ENCODE measurements at places on chromosomes 7 and 10.

DNA sequence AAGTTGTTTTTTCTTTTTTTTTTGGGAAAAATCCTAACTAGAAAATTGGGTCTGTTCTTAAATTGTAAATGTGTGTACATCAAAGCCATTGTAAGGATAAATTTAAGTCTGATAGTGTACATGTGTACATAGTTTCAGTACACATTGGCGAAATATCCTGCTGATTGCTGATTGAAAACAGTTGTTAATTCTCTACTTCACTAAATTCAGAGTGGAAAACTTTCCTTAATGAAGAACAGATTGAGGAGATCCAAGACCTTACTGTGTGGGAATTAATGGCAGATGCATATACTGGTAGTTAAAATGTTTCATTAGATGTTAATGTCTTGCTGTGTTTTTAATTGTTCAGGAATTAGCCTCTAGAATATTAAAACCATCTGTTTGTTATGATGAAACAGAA is 506.0 kb downstream of the AUTS2 start:
- DNase-seq: no peak

GRCh38 chr10:116715839-116716377 is 26.5 kb downstream of the HSPA12A start:
- DNase-seq: no peak

DNA sequence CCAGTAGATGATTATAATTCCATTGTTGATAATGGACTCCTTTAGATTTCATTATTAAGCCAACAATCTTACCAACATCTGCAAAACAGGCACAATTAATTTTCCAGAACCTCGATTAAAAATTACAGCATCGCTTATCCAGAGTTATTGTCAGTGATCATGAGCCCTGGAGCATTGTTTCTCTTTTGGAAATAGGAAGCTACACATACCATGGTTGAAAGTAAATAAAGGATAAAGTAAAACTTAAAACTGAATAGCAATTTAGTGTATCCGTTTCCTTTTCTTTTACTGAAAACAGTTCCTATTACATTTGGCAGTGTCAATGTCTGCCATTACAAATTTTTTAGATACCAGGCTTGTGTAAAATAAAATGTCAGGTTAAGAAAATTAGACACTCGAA is 9.9 kb upstream of the HOXA2 start:
- DNase-seq: no peak

DNA sequence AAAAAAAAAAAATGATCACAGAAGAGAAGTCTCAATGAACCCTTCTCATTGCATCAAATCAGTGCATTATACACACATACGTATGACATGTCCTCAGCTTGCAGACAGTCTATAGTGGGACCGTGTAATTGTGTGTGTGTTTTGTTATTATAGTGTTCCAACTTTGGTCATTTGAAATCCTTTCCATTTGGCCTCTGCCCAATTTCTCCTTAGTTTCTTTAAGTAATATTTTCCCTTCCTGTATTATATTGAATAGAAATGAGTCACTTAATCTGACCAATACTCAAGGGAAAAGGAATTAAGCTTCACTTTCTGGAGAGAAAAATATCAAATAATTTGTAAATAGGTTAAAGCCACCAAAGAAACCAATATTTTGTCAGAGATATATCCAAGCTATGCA is 415.5 kb upstream of the SORCS1 start:
- DNase-seq: no peak

DNA sequence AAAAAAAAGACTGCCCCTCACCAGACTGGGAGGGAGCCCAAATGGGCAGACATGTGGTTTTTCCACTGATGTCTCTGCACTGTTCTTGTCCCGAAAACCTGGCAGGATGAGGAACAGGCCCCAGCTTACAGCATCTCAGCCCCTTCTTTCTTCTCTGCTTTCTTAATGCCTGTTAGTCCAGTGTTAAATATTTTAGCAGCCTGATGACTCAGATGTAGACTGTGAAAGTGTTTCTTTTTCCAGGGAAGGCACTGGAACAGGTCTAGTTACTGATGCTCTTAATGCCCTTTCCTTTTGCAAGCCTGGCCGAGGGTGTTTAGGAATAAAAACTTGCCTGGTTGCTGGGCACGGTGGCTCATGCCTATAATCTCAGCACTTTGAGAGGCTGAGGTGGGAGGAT is 107.7 kb downstream of the TACC2 start:
- DNase-seq: no peak
